Activated CD4-positive, alpha-beta T cell treated with anti-CD3 and anti-CD28 coated beads, Interleukin-2, amount 10 ng/mL, durations not matched to agents 7 days and 5 days (primary cell): ENCODE measurements at places on chromosomes 6 and 20. TPM values are rescaled to one million over a fixed set of nuclear protein-coding genes. Genes with fewer than 3 reads are reported as not detected.

GRCh38 chr6:71294121-71294523 lies 5.5 kb downstream of the OGFRL1 start:
- DNase-seq, result no peak

- no peak for DNase-seq
Observed at GRCh38 chr6:17914651-17915050, 72.8 kb downstream of the KIF13A start.

The SAPCD1 gene
- 9.8 TPM for total RNA-seq

- no peak for DNase-seq
Observed at GRCh38 chr6:83192456-83192855, 609 bp downstream of the PGM3 start.
